CD4-positive, CD25-positive, alpha-beta regulatory T cell (primary cell): ENCODE measurements at places on chromosomes 3 and 15. TPM values are rescaled to one million over a fixed set of nuclear protein-coding genes. Genes with fewer than 3 reads are reported as not detected.

The OXSR1 gene
- total RNA-seq = 62.3 TPM

The GADL1 gene
- total RNA-seq = not detected

The NME9 gene
- total RNA-seq = not detected

The GOLGA6A gene
- total RNA-seq = 0.20 TPM

The TGM5 gene
- total RNA-seq = not detected

The MBNL1 gene
- total RNA-seq = 726 TPM

The ADGRG7 gene
- not detected for total RNA-seq

The PCSK6 gene
- total RNA-seq = 1.1 TPM

The MLH1 gene
- 34.5 TPM for total RNA-seq

DNA sequence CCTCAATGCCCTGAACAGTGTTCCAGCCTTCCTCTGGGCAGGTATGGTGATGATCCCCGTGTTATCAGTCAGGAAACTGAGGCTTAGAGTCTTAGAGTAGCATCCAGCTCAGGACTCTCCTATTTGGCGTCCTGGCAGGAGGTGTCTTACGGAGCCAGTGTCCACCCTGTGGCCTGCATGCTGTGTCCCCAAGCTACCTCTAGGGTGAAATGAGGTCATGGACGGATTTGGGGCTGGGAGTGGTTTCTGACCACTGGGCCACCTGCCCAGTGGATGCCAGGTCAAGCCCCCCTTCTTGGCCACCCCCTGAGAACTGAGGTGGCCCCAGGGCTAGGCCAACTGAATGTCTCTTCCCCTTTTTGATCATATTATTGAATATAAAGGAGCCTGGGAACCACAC lies 27.2 kb upstream of the SLC6A6 start:
- H3K27ac ChIP-seq = no peak overlapping the region
- no peak overlapping the region for H3K4me3 ChIP-seq
- H3K4me1 ChIP-seq = peaks cover 10% of the 10 kb centered on the region
- H3K36me3 ChIP-seq = no peaks in the 10 kb centered on the region

- H3K4me1 ChIP-seq = no peaks in the 10 kb centered on the region
- no peak overlapping the region for H3K4me3 ChIP-seq
- no peaks in the 10 kb centered on the region for H3K36me3 ChIP-seq
These were observed 342.2 kb downstream of the NLGN1 start for GRCh38 chr3:173739726-173740125.

GRCh38 chr15:77671362-77672056 lies 38.8 kb upstream of the LINGO1 start:
- H3K4me3 ChIP-seq = no peak overlapping the region
- no peak for DNase-seq
- H3K4me1 ChIP-seq = no peaks in the 10 kb centered on the region
- no peak overlapping the region for H3K27ac ChIP-seq
- no peaks in the 10 kb centered on the region for H3K36me3 ChIP-seq

- H3K4me3 ChIP-seq = peak overlapping the region; percentile 16
- H3K36me3 ChIP-seq = peaks cover 52% of the 10 kb centered on the region
- DNase-seq = no peak
- H3K27ac ChIP-seq = no peak overlapping the region
- no peaks in the 10 kb centered on the region for H3K27me3 ChIP-seq
These were observed 53.1 kb downstream of the PHC3 start for GRCh38 chr3:170128259-170128976.

- no peak overlapping the region for H3K4me3 ChIP-seq
- H3K4me1 ChIP-seq = peaks cover 41% of the 10 kb centered on the region
- H3K36me3 ChIP-seq = no peaks in the 10 kb centered on the region
- no peak for DNase-seq
- no peak overlapping the region for H3K27ac ChIP-seq
- H3K27me3 ChIP-seq = no peaks in the 10 kb centered on the region
These were observed 178.8 kb downstream of the TNIK start for GRCh38 chr3:171281256-171281992.

- no peak overlapping the region for H3K27ac ChIP-seq
- no peaks in the 10 kb centered on the region for H3K36me3 ChIP-seq
- H3K27me3 ChIP-seq = no peaks in the 10 kb centered on the region
- peak overlapping the region; percentile 62 for H3K4me3 ChIP-seq
These were observed 39.6 kb upstream of the LAMP3 start for GRCh38 chr3:183202004-183202722.

DNA sequence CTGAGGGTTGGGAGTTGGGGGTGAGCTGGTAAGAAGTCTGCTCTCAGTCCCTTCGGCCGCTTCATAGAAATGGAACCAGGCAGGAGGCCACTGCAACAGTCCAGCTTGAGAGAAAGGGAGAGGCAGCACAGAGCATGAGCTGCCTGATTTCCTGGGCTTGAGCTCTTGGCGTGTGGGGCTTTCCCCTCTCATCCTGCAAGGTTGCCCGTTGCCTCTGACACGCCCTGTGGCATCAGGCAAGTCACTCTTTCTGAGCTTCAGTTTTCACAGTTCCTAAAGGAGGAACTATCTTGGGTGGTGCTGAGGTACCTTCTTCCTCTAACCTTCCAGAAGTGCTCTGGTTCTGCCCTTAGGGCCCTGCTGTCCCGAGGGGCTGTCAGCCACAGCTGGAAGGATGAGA lies 4.9 kb downstream of the MESP2 start:
- H3K27ac ChIP-seq = no peak overlapping the region
- no peak overlapping the region for H3K4me3 ChIP-seq
- no peaks in the 10 kb centered on the region for H3K36me3 ChIP-seq
- peaks cover 12% of the 10 kb centered on the region for H3K4me1 ChIP-seq
- no peak for DNase-seq

GRCh38 chr3:23182996-23183513 lies 20.1 kb upstream of the UBE2E2 start:
- DNase-seq = no peak
- H3K4me3 ChIP-seq = no peak overlapping the region
- H3K27me3 ChIP-seq = no peaks in the 10 kb centered on the region
- H3K27ac ChIP-seq = no peak overlapping the region
- H3K4me1 ChIP-seq = no peaks in the 10 kb centered on the region

- no peak overlapping the region for H3K4me3 ChIP-seq
- DNase-seq = no peak
- no peaks in the 10 kb centered on the region for H3K27me3 ChIP-seq
- H3K27ac ChIP-seq = peak overlapping the region; percentile 18
- H3K36me3 ChIP-seq = peaks cover 72% of the 10 kb centered on the region
These were observed 52.4 kb downstream of the KLF13 start for GRCh38 chr15:31379042-31379441.

DNA sequence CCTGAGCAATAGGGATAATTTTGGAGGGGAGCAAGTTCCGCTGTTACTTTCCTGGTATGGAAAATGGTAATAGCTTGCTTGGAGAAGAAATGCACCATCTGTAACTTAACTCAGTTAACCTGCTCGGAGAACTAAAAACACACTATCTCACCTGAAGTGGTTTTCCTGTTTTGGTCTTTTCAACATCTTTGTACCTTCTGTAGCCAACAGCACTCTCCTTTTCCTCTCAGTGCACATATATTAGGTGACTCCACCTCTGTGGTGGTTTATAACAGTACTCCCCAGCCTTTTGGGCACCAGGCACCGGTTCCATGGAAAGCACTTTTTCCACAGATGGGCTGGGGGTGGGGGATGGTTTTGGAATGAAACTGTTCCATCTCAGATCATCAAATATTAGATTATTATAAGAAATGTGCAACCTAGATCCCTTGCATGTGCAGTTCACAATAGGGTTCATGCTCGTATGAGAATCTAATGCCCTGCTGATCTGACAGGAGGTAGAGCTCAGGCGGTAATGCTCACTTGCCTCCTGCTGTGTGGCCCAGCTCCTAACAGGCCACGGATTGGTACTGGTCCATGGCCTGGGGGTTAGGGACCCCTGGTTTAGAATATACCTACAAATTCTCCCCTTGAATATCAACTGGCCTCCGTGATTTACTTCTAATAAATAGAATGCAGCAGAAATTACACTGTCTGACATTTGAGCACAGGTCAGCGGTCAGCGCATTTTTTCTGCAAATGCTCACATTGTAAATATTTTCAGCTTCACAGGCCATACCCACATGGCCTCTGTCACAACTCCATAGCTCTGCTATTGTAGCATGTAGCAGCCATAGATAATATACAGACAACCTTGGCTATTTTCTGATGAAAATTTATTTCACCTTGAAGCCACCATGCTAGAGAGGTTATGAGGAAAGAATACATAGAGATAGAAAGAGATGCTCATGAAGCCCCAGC lies 83.8 kb upstream of the SUCLG2 start:
- no peaks in the 10 kb centered on the region for H3K36me3 ChIP-seq
- H3K4me1 ChIP-seq = peaks cover 30% of the 10 kb centered on the region
- H3K27me3 ChIP-seq = no peaks in the 10 kb centered on the region
- H3K4me3 ChIP-seq = peak overlapping the region; percentile 70
- H3K27ac ChIP-seq = peak overlapping the region; percentile 57

DNA sequence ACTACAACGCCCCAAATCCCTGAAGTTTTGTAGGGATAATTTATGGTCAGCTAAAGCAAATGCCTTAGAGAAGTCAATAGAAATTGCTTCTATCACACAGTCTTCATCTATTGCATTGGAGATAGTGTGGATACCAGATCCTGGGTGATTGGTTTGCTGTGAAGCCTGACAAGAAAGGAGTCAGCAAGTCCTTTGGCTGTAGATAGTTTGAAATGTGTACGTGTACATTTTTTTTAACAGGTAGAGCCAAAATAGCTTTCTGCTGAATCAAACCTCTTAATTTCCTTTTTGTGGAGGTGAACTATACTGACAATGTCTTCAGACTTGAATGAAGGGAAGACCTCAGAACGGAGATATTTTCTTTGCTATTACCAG lies 312.3 kb downstream of the ZBBX start:
- no peaks in the 10 kb centered on the region for H3K4me1 ChIP-seq
- no peaks in the 10 kb centered on the region for H3K36me3 ChIP-seq
- H3K27me3 ChIP-seq = no peaks in the 10 kb centered on the region
- H3K4me3 ChIP-seq = no peak overlapping the region

DNA sequence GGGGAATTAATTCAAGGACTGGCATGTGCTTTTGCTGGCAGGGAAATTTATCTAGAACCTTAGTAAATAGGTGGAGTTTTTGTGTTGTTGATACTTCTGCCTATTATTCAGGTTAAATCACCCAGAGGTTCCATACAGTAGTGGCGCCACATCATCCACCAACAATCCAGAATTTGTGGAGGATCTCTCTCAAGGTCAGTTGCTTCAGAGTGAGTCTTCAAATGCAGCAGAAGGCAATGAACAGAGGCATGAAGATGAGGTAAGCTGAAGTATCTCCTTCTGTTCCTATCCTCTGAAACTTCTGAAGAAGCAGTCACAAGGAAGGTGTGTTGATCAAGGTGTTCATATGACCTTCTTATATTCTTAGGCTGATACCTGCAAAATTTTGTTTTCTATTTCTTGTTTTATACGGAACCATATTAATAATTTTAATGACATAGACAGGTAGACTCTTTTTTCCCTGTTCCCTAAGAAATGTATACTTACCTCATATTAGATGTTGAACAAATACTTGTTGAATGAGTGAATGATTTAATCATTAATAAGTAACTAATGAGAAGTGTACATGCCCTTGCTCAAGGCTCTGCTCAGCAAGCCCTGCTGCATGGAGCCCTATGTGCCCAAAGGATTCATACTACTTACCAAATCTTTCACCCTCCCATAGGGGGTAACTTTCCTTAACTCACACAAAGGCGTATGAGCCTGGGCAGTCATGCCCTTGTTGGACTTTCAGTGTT lies 43.6 kb downstream of the HMG20A start:
- no peaks in the 10 kb centered on the region for H3K4me1 ChIP-seq
- DNase-seq = no peak
- no peak overlapping the region for H3K4me3 ChIP-seq

DNA sequence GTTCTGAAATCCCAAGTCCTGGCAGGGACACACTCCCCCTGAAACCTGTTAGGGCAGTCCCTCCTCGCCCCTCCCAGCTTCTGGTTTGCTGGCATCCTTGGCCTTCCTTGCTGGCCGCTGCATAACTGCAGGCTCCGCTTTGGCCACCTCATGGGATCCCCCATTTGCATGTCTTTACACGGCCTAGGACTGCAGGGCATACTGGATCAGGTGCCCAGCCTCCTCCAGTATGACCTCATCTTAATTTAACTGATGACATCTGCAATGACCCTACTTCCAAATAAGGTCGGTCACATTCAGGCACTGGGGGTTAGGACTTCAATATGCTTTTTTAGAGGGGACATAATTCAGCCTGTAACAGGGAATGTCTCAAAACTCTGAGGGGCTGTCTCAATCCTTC lies 173.3 kb downstream of the RAB11A start:
- no peak overlapping the region for H3K4me3 ChIP-seq
- no peak overlapping the region for H3K27ac ChIP-seq
- peaks cover 10% of the 10 kb centered on the region for H3K27me3 ChIP-seq
- H3K36me3 ChIP-seq = no peaks in the 10 kb centered on the region
- no peak for DNase-seq

DNA sequence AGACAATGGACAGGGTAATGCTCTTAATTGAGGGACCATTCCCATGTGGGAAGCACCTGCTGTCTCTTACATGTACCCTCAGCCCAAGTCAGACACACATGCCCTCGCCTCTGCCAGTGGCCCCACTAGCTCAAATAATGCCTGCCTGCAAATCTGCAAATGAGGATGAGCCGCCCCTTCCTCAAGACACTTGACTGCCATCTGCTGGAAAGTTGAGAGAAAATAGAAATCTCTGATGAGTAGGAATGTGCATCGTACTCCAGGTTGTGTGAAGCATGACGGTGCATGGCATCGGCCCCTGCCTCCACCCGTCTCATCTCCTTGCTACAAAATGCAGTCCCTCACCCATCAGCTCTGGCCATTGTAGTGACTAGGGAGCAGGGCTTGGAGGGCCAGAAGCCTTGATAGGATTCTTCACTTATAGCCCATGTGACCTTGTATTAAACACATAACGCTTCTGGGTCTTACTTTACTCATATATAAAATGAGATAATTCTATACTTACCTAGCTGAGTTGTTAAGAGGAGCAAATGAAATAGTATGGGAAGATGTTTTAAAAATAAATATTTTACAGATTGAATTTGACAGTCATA lies 6.3 kb upstream of the SCN5A start:
- H3K27me3 ChIP-seq = peaks cover 20% of the 10 kb centered on the region
- peak; percentile 48 for DNase-seq
- no peak overlapping the region for H3K27ac ChIP-seq

GRCh38 chr3:129535075-129535474 lies 6.6 kb downstream of the RHO start:
- no peaks in the 10 kb centered on the region for H3K4me1 ChIP-seq
- H3K27ac ChIP-seq = no peak overlapping the region
- H3K36me3 ChIP-seq = no peaks in the 10 kb centered on the region

DNA sequence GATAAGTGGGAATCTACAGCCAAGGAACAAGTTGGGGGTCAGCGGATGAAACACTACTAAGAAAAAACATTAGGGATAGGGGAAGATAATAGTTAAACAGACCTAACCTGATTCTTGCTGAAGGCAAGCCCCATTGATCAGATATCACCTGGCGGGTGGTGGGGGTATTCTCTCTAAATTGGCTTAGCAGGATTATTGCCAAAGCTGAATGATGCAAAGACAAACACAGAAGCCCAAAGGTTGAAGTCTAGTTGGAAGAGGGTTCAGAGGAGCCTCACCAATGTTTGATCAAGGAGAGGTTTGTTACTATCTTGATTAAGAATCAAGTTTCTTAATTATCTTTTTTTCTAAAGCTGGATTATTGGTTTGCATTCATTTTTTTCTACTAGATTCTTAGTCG lies 371.9 kb upstream of the CNTN4 start:
- DNase-seq = no peak
- no peaks in the 10 kb centered on the region for H3K36me3 ChIP-seq
- no peaks in the 10 kb centered on the region for H3K27me3 ChIP-seq
- H3K4me3 ChIP-seq = no peak overlapping the region
- no peak overlapping the region for H3K27ac ChIP-seq
- no peaks in the 10 kb centered on the region for H3K4me1 ChIP-seq

- no peak overlapping the region for H3K4me3 ChIP-seq
- H3K36me3 ChIP-seq = no peaks in the 10 kb centered on the region
- H3K27me3 ChIP-seq = peaks cover 5% of the 10 kb centered on the region
- H3K27ac ChIP-seq = no peak overlapping the region
- no peak for DNase-seq
- H3K4me1 ChIP-seq = peaks cover 6% of the 10 kb centered on the region
These were observed 263.9 kb upstream of the TGFBR2 start for GRCh38 chr3:30342318-30343060.
